ENCODE measurements at places on chromosomes 4 and X.
A peak's percentile ranks its signal among the peaks of the same experiment; 100 is the strongest.

DNA sequence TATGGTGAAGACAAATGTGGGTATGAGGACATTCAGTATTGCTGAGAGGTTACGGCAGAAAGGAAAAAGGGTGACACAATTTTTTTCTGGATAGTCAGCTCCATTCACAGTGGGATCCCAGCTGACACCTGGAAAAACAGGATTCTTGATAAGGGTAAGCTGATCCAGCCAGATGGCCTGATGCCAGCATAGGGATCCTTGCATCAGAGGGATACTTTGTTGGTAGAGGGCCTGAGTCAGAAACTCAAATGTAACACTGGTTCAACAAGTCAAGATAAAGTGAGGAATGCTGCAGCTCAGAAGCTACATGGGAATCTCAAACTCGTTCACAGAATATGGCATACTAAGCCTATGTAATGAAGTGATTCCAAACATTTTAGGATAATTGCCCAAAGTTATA lies 726.7 kb downstream of the C4orf33 start:
- DNase-seq = no peak

DNA sequence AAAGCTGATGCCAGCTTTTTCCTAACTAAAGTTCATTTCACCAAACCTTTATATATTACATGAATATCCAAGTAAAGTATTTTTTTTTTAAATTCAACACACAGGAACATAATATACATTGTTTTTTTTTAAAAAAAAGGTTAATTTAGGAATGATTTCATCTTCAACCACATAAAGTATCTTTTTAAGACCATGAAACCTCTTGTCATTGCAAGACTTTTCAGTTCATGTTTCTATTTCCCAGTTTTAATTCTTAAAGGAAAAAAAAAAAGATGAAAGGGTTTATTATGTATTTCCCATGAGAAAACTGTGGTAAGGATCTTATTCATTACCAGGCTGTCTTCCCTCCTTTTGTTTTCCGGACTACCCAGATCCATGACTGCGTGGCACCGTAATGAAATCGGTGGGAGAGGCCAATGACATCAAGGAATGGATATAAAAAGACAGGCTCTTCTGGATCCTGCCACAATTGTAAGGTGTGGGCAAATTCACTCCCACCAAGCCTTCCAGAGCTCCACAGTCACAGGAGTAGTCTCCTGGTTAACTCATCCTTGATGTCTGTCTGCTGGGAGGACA lies 84.7 kb upstream of the CBR4 start:
- DNase-seq = no peak

DNA sequence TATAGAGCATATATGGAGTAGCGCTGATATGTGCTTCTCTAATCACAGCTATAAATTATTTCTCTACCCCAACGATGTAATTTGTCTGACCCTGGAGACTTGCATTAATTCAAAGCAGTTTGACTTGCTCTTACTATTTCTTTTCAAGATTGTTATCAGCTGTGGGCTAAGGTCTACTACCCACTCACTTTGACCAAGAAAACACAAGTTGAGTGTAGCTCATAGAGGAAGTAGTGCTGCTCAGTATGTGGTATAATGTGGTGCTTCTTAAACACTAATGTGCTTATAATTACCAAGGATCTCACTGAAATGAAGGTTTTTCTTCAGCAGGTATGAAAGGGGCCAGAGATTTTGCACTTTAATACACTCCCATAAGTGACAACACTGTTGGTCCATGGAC lies 70.1 kb downstream of the INPP4B start:
- DNase-seq = no peak

GRCh38 chr4:153159016-153159415 lies 45.2 kb upstream of the TRIM2 start:
- DNase-seq = no peak

- DNase-seq = no peak
Measured at GRCh38 chrX:56805399-56805798, 76.4 kb downstream of the NBDY start.

- DNase-seq = no peak
Measured at GRCh38 chr4:165504184-165504583, 125.4 kb downstream of the CPE start.

DNA sequence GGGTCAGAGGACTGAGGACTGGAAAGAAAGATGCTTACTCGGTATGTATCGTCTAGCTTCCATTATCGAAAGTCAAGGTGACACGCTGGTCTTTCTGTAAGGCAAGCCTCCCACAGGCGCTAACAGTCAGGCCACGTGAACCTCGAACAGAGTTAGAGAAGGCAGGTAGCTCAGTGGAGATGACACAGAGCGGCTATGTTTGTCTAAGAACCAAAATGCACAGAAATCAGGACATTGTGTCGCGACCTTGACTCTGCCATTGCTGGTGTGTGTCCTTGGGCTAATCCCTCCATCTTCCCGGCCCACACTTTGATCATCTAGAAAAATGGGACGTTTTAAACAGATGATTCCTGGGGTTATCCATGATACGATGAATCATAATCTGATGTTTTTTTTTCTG lies 40.3 kb downstream of the IRF2 start:
- no peak for DNase-seq

GRCh38 chrX:68939868-68940267 lies 111.0 kb downstream of the EFNB1 start:
- DNase-seq = no peak

GRCh38 chr4:2925931-2926860 lies 37.0 kb downstream of the NOP14 start:
- DNase-seq = no peak

GRCh38 chr4:101730291-101731117 lies 60.0 kb upstream of the BANK1 start:
- DNase-seq = peak; percentile 50

- no peak for DNase-seq
Measured at GRCh38 chr4:73451404-73451803, 15.4 kb downstream of the AFP start.

GRCh38 chr4:3256230-3257102 lies 7.5 kb downstream of the MSANTD1 start:
- DNase-seq = no peak

GRCh38 chr4:172245516-172245915 lies 432.3 kb downstream of the GALNTL6 start:
- DNase-seq = no peak

DNA sequence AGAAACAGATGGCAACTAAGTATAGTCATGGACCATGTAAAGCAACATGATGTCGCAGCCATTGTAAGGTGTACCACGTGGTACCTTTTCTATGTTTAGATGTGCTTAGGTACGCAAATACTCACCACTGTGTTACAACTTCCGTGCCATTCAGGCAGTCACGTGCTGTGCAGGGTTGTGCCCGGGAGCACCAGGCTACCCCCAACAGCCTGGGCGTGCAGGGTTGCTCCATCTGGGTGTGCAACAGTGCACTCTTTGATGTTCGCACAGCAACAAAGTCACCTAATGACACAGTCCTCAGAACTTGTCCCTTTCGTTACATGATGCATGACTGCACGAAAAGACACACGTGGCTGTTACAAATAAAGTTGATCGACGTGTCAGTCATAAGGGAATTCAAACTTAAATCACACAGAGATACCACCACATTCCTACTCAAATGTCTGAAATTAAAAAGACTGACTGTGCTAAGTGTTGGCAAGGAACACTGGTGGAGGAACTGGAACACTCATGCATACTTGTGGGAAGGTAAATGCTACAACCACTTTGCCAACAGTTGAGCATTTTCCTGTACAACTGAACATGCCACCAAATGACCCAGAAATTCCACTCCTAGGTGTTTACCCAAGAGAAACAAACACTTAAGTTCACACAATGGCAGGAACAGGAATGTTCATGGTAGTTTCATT lies 24.3 kb downstream of the CPLX1 start:
- no peak for DNase-seq

- DNase-seq = peak; percentile 12
Measured at GRCh38 chrX:121496966-121497365, 449.6 kb downstream of the GLUD2 start.

All from amniotic stem cell (primary cell).